ENCODE measurements at places on chromosomes 1 and 21.

- no peak for DNase-seq
Observed at GRCh38 chr1:224541901-224542630, 74.1 kb upstream of the CNIH3 start.

DNA sequence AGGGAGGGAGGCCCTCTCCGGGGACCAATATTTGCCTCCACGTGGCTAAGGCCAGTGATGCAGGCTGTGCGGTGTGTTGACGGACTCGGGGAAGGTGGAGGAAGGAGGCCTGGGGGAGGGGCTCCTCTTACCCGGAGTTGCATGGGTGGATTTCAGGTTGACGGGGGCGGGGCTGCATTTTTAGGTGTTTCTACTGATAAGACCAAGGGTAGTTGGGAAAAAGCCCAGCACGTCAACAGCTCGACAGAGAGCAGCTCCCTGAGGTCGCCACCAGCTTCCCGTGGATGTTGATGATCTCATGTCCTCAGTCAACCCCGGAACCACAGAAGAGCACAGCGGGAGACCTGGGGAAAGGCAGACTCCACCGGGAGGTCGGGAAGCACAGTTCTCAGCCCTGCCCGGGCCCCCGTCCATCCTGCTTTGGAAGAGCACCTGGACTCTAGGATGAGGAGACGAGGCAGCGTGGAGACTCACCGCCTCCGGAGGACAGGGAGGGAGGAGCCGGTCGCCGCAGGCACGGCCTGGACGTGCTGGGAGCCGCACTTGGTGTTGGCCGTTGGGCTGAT is 32.9 kb upstream of the COL6A1 start:
- peak; percentile 50 for DNase-seq

DNA sequence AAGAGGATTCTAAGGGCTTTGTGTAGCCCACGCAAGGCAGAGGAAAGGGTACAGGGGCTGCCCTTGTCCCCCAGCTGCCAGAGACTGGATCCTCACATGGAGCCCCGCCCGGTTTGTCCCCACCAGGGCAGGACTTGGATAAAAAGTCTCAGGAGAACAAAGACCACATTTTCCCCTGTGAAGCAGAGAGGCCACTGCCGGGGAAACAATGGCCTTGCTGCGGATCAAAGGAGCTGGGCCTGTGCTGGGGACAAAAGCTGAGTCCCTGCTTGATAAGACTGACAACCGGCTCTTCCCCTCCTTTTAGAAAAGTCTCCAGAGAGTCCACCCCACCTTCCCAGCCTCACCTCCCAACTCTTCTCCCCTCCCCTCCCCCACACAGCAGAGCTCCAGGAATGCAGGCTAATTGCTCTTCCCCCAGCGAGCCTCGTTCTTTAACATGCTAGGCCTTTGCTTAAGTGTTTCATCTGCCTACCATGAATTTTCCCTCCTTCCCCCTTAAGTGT is 142.4 kb downstream of the PLPP3 start:
- DNase-seq, result no peak

DNA sequence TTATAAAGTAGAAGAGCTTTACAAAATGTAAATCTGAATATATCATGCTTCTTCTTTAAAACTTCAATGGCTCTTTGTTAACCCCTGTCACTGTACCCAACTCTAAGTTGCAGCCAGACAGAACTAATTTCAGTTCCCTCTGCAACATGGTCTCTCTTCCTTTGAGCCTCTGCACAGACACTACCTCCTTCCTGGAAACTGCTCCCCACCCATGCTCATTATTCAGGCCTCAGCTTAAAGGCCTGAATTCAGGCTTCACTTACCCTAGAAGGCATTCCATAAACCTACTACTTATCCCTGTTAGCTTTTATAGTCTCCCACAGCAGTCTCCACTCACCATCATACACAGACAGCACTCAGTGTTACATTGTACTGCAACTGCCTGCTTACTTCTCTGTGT is 2.6 kb upstream of the EEIG2 start:
- DNase-seq, result no peak

DNA sequence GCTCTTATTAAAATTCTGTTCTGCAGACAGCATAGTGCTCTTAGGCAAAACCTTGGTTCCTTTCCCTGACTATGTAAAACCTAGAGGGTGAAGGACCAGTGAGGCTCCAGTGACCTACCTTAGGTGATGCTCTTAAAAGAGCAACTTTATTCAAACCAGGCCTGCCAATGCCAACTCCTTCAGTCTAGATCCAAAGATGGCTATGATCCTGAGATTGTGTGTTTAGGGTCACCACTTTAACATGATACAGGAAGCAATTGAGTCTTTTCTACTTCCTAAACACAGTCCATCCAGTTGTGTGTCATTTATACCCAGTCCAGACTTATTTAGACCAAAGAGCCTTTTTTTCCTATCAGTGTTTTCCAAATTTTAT is 10.8 kb downstream of the MCL1 start:
- DNase-seq, result no peak

DNA sequence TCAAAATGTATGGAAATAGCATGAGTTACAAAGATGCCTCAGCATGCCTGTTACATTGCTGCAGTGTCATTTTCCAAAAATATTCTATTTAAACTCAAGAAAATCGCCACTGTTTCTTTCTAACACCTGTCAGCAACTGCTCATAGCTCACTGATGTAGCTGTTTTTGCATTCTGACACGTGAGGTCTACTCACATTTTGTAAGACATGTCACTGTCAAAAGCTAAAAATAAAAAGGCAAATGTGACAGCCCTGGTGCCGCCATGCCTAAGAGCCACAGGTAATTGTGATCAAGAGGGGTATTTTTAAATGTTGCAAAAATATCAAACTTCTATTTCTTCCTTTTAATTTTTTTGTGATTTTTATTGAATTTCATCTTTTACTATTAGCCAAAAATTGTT is 556.2 kb upstream of the TMPRSS15 start:
- DNase-seq, result no peak

DNA sequence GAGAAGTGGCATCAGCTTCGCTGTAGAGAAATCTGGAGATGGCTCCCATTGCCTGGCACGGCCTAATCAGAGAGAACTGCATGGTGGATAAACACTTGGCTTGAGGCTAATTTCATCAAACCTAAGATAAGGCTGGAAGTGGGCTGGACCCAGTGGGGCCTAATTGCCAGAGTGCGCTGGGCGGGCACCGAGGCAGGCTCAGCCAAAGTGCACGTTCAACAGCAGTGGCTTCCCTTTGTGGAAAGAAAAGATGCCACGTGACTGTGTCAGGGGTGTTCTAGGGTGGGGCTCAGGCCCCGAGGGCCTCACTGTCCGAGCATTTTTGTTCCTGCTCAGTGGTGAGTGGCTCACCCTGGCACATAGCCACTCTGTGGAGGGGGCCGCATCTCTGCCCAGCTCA is 5.8 kb downstream of the PLCH2 start:
- DNase-seq, result peak; percentile 98

GRCh38 chr1:43440358-43440757 is 13.4 kb downstream of the HYI start:
- peak; percentile 62 for DNase-seq

DNA sequence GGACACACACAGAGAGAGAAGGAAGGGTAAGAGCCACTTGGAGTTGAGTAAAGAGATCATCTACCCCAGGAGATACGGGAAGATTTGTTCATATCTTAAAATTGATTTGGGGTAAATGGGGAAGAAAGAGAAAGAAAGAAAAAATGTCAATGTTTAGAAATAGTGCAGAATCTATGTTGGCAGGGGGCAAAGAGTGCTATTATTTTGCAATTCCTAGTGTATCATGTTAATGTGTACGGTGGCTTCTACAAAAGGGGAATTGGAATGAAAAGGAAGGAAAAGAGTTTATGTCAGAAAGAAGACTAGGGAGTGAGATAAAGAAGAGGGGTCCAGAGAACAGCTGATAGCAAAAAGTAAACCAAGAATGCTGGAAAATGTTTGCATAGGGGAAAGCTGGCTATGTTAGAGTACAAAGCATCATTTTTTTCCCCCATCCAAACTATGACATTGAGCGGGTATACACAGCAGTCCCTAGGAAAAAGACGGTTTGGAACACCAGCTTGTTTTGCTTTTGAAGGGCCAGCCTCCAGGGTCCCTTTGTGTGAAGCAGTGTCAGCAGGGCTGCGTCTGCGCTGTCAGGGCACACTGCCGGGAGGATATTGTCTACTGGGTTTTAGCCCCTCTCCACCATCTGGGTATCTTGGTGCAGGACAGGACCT is 10.8 kb downstream of the LRRC8D start:
- no peak for DNase-seq

GRCh38 chr1:77888781-77889642 is 588 bp downstream of the NEXN start:
- peak; percentile 3 for DNase-seq

- DNase-seq, result no peak
Observed at GRCh38 chr21:45363921-45364467, 41.0 kb upstream of the COL18A1 start.

All from DMS79 (cell line).